Inflammatory macrophage (primary cell): ENCODE measurements at places on chromosomes 5 and 9.

GRCh38 chr9:466747-467146, 252.1 kb downstream of the DOCK8 start:
- no peak for DNase-seq

GRCh38 chr9:80995759-80996158, 693.6 kb downstream of the TLE1 start:
- no peak for DNase-seq

DNA sequence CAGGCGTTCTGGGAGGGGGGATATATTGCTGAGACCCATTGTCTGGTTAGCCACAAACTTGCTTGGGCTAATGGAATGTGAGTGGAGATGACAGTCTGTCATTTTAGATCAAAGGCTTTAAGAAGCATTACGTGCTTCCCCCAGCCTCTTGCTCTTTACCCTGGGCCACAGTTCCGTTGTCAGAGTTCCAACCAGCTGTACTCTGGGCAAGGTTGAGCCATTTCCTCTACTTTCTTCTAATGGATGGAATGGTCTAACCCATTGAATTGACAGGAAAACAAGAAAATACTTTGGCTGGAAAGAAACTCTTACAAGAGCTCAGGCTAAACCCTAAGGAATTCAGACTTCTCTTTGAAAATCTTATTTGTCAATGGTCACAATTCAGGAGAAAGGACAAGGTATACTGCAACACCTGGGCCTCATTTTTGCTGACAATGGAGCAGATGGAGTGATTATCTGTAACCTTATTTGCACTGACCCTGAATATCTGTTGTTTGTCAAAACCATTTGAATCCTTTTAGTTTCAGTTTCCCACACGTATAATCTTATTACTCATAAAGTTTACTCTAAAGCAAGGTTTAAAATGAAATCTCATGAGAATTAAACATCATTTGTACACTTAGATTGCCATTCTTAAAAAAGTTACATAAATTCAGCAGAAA, 231.4 kb downstream of the PDE4D start:
- no peak for DNase-seq

GRCh38 chr5:174751154-174752000, 27.0 kb downstream of the MSX2 start:
- no peak for DNase-seq

GRCh38 chr9:134617246-134617645, 24.4 kb upstream of the COL5A1 start:
- no peak for DNase-seq

DNA sequence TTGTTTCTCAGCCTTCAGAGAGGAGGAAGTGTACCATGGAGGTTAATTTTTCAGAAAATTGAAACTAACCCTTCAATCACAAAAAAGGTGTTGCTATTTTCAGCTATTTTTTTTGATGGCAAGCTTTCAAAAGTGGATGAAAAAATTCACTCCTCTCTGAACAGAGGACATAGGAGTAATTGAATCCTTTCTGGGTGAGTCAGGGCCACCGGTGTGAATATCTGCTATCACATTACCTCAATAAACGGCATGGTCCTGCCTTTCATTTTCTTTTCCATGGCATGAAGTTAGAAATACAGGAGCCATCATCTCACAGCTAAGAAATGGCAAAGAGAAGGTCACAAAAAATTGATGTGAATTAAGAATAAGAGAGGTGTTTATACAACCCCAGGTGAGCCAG, 90.2 kb upstream of the CCDC112 start:
- no peak for DNase-seq

DNA sequence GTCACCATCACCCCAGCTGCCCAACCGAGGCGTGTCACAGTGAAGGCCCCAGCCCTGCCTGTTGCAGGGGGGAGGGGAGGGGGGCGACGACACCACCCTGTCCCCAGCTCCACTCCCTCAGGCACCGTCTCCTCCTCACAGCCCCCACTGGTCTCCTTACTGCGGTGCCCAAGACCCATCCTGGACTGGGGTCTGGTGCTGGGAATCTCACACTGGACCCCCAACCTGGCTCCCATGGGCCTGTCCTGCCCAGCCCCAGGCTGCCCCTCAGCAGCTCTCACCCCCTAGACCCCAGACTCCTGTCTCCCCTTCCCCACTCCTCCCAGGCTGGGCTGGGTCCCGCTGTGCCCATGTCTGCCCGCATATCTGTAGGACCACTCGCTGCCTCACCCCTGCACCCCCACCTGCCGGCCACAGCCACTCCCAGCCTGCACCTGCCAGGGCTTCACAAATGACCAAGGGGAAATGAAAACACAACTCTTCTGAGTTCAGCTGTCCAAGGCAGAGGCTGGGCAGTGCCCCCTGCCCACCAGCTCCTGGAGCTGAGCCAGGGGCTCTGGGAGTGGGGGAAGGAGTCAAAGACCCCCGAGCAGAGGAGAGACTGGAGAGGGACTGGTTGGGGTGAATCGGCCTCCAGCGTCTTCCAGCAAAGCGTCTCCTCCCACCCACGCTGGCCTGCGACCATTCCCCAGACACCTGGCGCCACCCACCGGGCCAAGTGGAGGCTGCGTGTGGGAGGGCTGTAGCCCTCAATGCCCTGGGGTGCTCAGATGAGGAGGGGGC, 32.6 kb upstream of the EGFL7 start:
- DNase-seq: peak; percentile 63

- DNase-seq: no peak
Observed at GRCh38 chr9:110650991-110651411, 17.6 kb upstream of the MUSK start.

DNA sequence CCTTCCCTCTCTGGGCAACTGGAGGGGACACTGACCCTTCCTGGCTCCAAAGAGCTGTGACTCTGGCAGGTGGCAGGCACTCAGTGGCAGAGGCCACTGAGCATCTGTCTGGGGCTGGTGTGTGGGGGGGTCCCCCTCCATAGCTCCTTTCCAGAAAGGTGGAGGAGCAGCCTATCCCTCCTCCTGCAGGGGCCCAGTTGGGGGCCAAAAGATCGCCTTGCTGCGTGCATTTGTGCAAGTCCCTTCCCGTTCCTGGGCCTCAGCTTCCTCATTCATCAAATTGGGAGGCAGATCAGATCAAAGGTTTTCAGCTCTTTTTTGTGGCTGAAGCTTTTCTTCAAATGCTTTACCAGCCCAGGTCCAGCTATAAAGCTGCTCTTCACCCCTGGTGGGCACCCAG, 77.7 kb downstream of the NTNG2 start:
- DNase-seq: no peak

- no peak for DNase-seq
Observed at GRCh38 chr5:73295447-73295846, 122.5 kb downstream of the TMEM174 start.
